Muscle of leg (tissue), 16 donors: ENCODE measurements at places on chromosomes 1 and 21. TPM values are rescaled to one million over a fixed set of nuclear protein-coding genes. Genes with fewer than 3 reads are reported as not detected.

The S100A14 gene
- 0.18 TPM for total RNA-seq

The C1QB gene
- 18.5 TPM for total RNA-seq

The SELP gene
- total RNA-seq = 1.2 TPM

The HORMAD1 gene
- total RNA-seq = 0.18 TPM

The SH2D1B gene
- total RNA-seq = 0.27 TPM

The ZNF697 gene
- total RNA-seq = 10.1 TPM

The SPATA21 gene
- total RNA-seq = 0.04 TPM

The PSMD4 gene
- 183 TPM for total RNA-seq

The ALDH4A1 gene
- 5.7 TPM for total RNA-seq

The SDC3 gene
- total RNA-seq = 21.9 TPM

The CYYR1 gene
- total RNA-seq = 7.6 TPM

The S100B gene
- total RNA-seq = 20.0 TPM

The OR2T29 gene
- not detected for total RNA-seq

The FMOD gene
- total RNA-seq = 258 TPM

The AMY1C gene
- total RNA-seq = not detected

The FCRL5 gene
- not detected for total RNA-seq

The TMEM201 gene
- total RNA-seq = 6.9 TPM

The TEX38 gene
- total RNA-seq = not detected

The KCNK2 gene
- total RNA-seq = 3.7 TPM

The IL10RB gene
- total RNA-seq = 25.9 TPM

The ADORA3 gene
- 0.58 TPM for total RNA-seq

The RNU1-3 gene
- 2,384 TPM for total RNA-seq

The PADI1 gene
- total RNA-seq = 0.13 TPM

The KCNJ9 gene
- total RNA-seq = 0.09 TPM

The FMN2 gene
- total RNA-seq = 0.27 TPM

The ILDR2 gene
- total RNA-seq = 2.5 TPM

The C1orf53 gene
- total RNA-seq = 1.9 TPM

The AMY1B gene
- not detected for total RNA-seq

The SOX13 gene
- 11.0 TPM for total RNA-seq

The RPS6KA1 gene
- 5.3 TPM for total RNA-seq

The KCNE2 gene
- 0.22 TPM for total RNA-seq

The NPPA gene
- total RNA-seq = 0.93 TPM

The CCDC18 gene
- 6.9 TPM for total RNA-seq

The CYP4A22 gene
- total RNA-seq = not detected

The SLAMF6 gene
- total RNA-seq = 0.13 TPM

The PAQR6 gene
- total RNA-seq = 1.2 TPM

The ACTA1 gene
- 2,334 TPM for total RNA-seq

The STUM gene
- 4.7 TPM for total RNA-seq

The UQCRH gene
- 415 TPM for total RNA-seq

The GJA4 gene
- 31.4 TPM for total RNA-seq

The APCS gene
- total RNA-seq = not detected

The RGS13 gene
- total RNA-seq = 0.89 TPM

The PIGM gene
- 3.6 TPM for total RNA-seq

The IL20 gene
- total RNA-seq = not detected

The SH3BGR gene
- total RNA-seq = 105 TPM

The RRP1B gene
- 17.9 TPM for total RNA-seq

The TMEM52 gene
- total RNA-seq = 66.3 TPM

The GPR37L1 gene
- 0.04 TPM for total RNA-seq

The SERPINC1 gene
- 0.13 TPM for total RNA-seq

The ASPM gene
- 14.2 TPM for total RNA-seq

The SELL gene
- 0.84 TPM for total RNA-seq

The SHE gene
- total RNA-seq = 8.2 TPM

The KLHDC9 gene
- 1.0 TPM for total RNA-seq

The TLR5 gene
- 3.8 TPM for total RNA-seq

The B3GALT2 gene
- 10.9 TPM for total RNA-seq

The PADI4 gene
- 0.18 TPM for total RNA-seq

The PPP1R15B gene
- 21.9 TPM for total RNA-seq

The UBE2U gene
- not detected for total RNA-seq
